ENCODE measurements at places on chromosomes 1 and 21.

DNA sequence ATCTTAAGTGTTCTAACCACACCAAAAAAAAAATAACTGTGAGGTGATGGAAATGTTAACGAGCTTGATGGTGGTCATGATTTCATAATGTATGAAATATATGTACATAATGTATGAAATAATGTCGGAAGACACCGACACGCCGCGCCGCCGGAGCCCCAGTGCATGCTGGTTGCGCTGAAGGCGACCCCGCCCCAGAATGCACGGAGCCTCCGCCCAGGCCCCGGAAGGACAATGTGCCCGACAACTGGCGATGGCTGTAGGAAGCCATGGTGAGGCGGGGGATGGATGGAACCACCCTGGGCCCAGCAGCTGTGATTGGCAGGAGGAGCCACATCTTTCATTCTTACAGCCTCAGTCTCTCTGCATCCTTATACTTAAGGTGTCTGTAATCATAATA lies 7.4 kb downstream of the OR2T10 start:
- no peak for DNase-seq

DNA sequence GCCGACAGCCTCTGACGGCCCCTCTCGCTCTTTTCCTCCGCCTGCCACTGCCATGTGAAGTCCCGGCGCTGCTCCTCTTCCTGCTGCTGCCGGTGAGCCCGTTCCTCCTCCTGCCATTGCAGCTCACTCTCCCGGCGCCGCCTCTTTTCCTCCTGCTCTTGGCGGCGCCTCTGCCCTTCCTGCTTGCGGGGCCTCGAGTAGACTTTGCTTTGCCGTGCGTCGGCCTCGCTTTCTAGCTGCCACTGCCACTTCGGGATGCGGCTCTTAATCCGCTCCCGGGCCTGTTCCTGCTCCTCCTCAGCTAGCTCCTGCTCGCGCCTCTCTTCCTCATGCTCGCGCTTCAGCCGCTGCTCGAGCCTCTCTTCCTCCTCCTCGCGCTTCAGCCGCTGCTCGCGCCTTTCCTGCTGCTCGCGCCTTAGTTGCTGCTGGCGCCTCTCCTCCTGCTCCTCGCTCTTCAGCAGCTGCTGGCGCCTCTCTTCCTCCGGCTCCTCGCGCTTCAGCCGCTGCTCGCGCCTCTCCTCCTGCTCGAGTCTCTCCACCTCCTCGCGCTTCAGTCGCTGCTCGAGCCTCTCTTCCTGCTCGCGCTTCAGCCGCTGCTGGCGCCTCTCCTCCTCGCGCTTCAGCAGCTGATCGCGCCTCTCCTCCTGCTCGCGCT lies 4.3 kb downstream of the TCHH start:
- DNase-seq, result peak; percentile 45

DNA sequence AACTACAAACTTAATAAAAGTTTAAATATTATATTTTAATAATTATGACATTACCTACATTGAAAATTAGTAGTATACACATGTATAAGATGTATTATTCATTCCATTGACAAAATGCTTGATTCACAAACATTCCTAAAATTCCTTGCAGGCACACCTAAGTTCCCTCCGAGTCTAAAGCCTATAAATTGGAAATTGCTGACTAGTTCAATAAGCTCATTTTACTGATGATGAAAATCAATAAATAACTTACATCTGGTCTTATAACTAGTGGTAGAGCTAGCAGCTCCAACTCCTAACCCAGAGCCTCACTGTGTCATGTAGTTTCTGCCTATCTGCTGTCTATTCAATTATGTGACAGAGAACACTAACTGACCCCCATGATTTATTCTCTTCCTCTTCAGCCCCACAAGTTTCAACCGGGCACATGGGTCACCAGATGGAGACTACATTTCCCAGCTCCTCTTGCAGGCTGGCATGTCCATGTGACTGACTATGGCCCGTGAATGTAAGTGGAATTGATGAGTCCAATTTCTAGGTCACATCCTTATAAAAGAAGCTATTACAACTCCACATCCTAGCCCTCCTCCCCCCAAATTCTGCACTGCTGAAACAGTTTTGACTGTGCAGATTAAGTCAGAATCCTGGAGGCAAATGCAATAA lies 29.6 kb upstream of the LRRC8D start:
- DNase-seq, result no peak

- peak; percentile 81 for DNase-seq
Observed at GRCh38 chr1:31422505-31423319, 9.7 kb downstream of the SERINC2 start.

DNA sequence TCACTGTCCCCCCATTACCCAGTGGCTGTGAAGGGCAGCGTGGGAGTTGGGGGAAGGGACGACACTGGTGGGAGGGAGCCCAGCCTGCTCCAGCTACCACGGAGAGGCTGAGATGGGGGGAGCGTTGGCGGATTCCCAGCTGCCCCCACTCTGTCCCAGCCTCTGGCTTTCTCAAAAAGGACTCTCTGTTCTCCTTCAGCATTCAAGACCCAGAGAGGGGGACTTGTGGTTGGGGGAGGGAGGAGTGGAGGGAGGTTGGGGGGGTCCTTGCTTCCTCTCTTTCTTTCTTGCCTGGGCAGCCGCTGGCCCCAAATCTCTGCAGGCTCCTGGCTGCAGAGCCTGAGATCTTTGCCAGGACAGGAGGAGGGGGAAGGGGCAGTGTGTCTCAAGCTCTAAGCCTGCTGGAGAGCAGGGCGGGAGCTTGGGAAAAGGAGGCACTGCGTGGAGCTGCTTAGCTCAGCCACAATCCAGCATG lies 2.2 kb downstream of the ATP1A2 start:
- no peak for DNase-seq

GRCh38 chr21:27079636-27080240 lies 112.8 kb upstream of the ADAMTS5 start:
- DNase-seq, result no peak

DNA sequence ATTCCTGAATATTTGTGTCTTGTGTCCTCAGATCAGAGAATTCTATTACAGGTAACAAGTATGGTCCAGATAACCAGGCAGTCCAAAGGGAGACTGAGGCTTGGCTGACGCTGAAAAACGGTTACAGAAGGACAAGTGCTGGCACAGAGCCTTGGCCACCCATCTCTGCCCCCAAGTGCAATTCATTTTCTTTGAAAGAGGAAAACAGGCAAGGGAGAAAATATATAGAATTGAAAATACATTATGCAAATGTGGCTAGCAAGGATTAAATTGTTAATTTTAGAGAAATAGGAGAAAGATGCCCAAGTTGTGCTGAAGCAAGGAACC lies 1.2 kb downstream of the SORT1 start:
- DNase-seq, result no peak

- DNase-seq, result peak; percentile 14
Observed at GRCh38 chr1:23581219-23581618, 21.9 kb upstream of the ID3 start.

DNA sequence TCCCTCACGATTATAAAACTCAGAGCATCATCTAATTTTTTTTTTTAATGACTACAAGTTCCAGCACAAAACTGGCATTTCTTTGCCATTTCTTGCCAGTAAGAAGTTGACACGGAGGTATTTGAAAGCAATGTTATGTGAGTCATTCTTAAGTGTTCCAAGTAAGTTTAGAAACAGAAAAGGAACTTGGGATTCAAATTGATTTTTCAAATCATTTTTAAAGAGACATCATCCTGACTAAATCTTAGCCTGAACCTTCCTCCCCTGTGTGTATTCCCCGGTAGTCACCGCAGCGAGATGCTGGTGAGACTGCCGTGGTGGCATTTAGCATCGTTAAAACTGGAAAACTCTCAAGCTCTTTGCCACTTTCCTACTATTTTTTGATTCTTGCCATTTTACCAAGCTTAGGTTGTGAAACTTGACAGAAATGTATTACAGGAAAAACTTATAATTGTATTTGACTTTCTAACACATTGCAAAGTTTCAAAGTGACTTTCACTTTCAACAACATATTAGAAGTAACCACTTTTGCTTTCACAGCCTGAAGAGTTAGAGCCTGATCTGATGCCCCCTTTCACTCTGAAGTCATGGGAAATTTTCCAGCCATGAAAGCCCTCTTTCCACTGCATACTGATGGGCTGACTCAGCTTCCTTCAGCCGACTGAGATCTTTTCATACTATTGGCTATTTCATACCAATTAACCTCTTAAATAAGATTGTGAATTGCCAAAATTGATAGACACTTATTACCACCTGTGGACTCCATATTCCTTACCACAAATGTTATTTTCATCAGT lies 61.4 kb downstream of the OLFML2B start:
- DNase-seq, result no peak

DNA sequence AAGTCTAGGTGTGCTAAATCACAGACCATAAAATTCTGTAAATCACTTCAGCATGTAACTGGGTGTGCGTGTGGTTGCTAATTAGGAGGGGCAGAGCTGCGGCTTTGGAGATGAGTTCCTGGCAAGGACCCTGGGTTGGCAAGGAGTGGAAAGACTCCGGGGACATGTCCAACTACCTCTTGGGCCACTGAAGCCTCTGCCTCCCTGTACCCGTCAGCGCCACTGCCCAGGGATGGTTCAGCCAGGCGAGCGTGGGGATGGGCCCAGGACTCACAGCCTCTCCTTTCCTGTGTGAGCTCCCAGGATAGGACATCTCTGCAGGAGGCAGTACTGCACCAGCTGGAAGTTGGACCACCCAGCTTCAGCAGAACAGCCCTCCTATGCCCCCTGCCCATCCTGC lies 386.4 kb upstream of the VAMP3 start:
- DNase-seq, result no peak

- no peak for DNase-seq
Observed at GRCh38 chr1:171038284-171038683, 52.4 kb upstream of the FMO3 start.

DNA sequence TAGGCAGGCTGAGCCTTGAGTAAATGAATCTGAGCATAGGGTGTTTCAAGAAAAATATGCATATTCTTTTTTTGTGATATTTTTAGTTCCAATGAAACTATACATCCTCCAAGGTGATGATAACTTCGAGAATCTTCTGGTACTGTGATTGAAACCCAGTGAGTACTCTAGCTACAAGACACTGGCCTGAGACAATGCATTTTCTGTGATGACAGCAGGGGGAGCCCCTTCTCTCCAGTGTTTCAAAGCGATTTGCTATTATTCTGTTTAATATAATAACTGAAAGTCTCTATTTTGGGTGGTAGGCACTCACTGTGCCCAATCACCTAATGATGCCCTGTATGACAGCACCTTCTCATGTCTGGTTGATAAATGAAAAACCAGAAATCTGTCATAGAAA lies 12.1 kb downstream of the IRF2BP2 start:
- no peak for DNase-seq

DNA sequence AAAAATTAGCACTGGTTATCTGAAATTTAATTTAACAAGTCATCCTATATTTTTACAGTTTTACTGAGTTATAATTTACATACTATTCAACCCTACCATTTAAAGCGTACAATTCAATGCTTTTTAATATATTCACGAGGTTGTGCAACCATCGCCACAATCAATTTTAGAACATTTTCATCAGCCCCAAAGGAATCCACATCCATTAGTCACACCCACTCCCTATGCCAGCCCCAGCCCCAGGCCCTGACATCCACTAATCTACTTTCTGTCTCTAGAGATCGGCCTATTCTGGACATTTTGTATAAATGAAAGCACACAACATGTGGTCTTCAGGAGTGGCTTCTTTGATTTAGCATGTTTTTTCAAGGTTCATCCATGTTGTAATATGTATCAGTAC lies 134.7 kb downstream of the PSMG1 start:
- no peak for DNase-seq

DNA sequence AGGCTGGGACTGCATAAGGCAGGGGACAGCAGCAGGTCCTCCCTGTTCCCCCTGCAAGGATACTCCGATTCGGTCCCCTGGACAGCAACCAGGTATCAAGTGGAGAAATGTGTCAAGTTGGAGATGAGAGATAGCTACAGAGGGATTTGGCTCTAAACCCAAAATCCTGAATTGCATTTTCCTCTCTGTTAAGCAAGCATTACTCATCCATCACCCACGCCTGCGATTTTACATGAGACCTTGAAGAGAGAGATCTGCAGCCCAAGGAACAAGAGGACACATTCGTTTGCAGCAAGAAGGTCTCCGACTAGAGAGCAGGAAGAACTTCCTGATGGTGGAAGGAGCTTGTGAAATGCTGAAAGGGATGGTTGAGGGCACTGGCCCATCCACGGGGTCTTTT lies 21.9 kb downstream of the SYT2 start:
- DNase-seq, result no peak

DNA sequence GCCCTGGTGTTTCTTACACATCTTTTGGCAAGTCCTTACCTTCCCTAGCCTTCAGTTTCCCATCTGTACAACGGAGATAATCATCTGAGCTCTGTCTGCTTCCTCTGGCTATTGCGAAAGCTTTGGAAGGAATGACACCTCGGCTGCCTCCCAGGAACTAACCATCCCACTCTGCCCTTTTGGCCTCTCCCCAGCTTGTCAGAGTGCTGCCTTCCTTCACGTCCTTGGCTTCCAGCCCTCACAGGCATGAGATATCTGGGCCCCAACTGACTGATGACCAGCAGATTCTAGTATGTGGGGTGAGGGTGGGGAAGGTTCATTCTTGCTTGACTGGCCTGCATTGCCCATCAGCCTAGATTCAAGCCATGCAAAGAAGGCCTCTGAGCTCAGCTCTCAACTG lies 253.1 kb upstream of the FGGY start:
- DNase-seq, result no peak

GRCh38 chr1:91766883-91767282 lies 119.1 kb downstream of the TGFBR3 start:
- DNase-seq, result no peak

DNA sequence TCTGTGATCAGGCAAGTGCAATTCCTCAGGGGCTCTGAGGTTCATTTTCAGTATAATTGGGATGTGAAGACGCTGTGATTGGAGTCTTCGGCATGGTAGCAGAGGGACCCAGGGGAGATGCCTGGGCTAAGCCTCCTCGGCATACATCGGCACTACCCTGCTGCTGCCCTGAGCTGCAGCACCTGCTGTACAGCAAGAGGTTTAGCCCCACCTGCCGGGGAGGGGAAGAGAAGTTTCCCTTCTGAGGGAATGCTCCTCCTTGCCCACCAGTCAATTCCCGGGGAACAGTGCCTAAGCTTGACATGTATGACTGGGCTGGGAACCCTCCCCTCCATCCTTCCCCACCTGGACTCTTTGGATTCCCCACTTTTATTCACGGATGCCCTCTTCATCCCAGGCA lies 24.9 kb downstream of the CNIH3 start:
- DNase-seq, result no peak

- DNase-seq, result no peak
Observed at GRCh38 chr1:204350312-204350711, 9.4 kb downstream of the PLEKHA6 start.

DNA sequence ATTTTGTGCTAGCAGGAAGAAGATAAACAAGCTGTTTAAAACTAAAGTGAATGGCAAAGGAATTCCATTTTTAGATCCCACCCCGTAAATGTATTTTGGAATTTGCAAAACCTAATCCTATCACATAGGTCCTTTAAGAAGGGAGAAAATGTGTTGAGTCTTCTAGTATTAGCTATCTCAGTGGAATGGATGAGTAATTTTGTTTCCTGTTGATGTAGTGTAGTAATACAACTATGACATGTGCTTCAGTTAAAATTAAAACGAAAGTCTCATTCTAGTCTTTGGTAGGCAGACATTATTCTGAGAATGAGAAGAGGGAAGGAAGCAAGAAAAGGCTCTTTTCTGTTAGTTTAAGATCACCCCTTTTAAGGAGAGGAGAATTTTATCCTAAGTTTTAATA lies 265.9 kb upstream of the C1orf105 start:
- no peak for DNase-seq

All from endothelial cell (in vitro differentiated cells).